Umbilical cord (tissue), 2 donors: ENCODE measurements at places on chromosomes 16 and 17.

GRCh38 chr16:12262454-12263180, 286.1 kb downstream of the SNX29 start:
- DNase-seq, result no peak

DNA sequence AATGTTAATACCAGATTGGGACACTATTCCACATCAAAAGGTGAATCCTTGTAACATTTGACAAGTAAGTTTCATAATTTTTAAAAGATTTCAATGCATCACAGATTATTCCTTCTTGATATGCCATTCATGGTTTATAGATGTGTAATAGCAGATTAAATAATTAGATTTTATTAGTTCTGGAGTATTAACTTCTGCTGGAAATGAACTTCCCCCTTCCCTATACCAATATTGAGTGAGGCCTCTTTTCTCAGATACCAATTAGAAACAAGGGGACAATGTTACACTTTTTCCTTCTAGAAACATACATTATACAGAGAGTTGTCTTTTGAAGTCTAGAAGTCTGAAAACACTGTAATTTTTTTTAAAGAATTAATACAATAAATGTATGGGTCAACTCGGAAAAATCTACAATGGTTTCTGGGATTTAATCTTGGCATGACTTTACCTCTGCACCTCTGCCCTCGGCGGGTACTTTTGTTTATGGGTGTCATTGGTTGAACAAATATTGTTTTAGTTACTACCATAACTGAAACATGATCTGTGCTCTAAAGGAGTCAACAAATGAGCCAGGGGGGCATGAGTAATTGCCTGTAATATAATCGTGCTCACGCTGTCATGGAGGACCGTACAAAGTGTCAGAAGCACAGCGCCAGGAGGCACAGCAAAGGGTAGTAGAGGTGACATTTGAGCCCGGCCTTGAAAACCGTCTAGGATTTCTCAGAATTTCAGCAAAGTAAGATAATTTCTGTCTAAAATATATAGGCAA, 8.2 kb downstream of the LRRC37B start:
- DNase-seq, result no peak

DNA sequence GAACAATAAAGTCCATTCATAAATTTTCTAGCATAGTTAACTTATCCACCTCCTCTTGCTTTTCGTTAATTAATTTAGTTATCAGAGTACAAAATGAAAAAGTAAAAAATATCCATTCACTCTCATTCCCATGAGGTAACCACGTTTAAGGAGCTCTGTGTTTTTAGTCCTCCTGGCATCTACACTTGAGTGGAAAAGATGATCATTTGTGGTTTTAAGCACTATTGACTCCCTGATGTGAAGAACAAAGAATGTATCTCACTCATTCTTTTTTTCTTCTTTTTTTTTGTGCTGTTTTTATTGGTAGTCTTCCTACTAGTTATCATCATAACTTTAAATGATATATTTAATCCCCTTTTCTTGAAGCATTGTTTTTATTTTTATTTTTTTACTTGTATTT, 26.1 kb downstream of the QPRT start:
- DNase-seq, result no peak

GRCh38 chr17:27928587-27928986, 35.4 kb upstream of the LYRM9 start:
- DNase-seq, result no peak

DNA sequence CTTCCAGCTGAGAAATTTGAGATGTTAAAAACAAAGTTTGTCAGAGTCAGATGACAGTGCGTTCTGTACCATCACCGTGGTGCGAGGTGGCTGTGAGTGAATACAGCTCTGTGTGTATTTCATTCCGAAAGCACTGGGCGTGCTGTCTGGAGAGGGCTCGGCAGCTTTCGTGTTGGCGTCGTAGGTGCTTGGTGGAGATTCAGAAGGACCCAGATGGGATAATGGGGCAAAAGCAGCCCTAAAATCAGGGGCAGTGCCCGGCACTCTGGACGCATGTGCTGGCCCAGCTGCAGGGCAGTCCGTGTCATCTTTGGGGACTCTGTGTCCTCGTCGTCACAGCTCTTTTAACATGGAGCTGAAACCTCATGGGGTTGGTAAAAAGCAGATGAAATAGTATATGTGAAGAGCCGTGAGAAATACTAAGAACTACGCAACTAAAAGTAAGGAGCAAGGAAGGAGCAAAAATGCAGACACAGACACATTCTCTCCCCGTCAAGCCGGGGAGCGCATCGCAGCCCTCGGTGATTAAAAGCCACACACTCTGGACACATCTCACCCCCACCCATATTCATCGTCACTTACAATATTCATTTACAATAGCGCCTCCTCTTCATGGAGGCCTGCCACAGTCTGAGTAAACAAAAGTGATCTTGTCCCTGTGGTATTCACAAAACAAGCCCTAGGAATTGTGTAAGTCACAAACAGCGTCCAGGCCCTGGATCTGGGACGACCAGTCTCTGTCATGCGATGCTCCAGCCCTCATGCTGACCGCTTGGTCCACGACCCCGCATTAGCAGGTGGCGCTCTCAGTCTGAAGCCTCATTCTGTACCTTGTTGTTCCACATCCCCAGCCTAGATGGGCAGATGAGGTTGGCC, 206.7 kb downstream of the RPTOR start:
- no peak for DNase-seq

- DNase-seq, result no peak
Observed at GRCh38 chr17:57679906-57680695, 65.0 kb downstream of the CCDC182 start.

GRCh38 chr17:34413443-34414119, 50.5 kb upstream of the CCL1 start:
- no peak for DNase-seq

DNA sequence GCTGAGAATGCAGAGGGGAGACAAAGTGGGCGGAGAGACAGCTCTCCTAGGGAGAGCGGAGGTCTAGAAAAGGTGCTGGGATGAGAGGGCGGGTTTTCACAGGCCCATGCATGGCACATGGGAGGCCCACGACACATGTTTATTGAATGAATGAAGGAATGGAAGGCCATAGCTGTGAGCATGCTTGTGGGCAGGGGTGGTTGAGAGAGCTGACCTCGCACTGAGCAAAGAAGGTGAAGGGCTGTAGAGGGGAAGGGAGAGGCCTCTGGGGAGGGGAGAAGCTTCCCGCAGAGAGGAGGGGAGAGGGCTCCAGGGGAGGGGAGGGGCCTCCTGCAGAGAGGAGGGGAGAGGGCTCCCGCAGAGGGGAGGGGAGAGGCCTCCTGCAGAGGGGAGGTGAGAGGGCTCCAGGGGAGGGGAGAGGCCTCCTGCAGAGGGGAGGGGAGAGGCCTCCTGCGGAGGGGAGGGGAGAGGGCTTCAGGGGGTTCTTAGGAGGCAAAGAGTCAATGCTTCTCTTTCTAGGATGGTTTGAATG, 27.3 kb downstream of the SDK2 start:
- no peak for DNase-seq
